ENCODE measurements at places on chromosomes 6 and 20. TPM values are rescaled to one million over a fixed set of nuclear protein-coding genes. Genes with fewer than 3 reads are reported as not detected.

- H3K27me3 ChIP-seq, result no peaks in the 10 kb centered on the region
- peak within 1 kb of the TSS; percentile 27 for H3K4me3 ChIP-seq
Measured at GRCh38 chr6:116764961-116765841, at the start of gene FAM162B. TSS of gene FAM162B (minus strand) at chr6:116765719. CDS start at chr6:116765576, 143 bp downstream.

Gene PSMA7
- polyA plus RNA-seq, result 235 TPM

Gene BTN1A1
- polyA plus RNA-seq, result not detected

DNA sequence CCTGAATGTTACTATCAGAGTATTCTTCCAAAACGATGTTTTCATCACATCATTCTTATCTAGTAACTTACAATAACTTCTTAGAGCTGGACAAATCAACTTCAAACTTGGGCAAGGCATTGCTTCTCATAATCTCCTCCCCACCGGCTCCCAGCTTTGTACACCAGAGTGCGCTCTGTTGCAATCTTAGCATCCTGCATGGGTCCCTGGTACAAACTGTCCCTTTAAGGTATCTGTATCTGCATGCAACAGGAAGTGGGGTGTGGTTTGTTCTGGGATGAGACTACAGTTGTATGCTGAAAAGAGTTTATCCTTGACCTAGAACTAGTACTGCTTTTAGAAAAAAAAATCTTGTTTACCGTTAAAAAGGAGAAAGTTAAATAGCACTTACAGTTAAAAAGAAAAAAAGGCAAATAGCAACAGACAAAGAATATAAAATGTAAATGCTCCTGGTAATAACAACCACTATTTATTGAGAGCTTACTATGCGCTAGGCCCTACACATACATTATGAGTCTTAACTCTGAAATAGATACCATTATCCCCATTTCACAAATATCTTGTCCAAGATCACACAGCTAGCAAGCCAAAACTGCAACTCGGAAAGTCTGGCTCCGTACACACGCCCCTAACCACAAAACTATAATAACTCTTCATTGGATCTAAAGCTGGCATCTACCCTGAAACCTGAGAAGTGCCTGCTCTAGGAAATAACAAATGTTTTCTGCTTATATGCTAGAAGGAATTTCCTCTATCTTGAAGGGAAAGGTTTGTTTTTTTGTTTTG lies 9.8 kb upstream of the HECA start:
- H3K4me1 ChIP-seq, result peaks cover 2% of the 10 kb centered on the region
- H3K27ac ChIP-seq, result no peak overlapping the region
- no peak overlapping the region for H3K4me3 ChIP-seq
- peak; percentile 69 for DNase-seq
- H3K27me3 ChIP-seq, result no peaks in the 10 kb centered on the region
- no peaks in the 10 kb centered on the region for H3K36me3 ChIP-seq

DNA sequence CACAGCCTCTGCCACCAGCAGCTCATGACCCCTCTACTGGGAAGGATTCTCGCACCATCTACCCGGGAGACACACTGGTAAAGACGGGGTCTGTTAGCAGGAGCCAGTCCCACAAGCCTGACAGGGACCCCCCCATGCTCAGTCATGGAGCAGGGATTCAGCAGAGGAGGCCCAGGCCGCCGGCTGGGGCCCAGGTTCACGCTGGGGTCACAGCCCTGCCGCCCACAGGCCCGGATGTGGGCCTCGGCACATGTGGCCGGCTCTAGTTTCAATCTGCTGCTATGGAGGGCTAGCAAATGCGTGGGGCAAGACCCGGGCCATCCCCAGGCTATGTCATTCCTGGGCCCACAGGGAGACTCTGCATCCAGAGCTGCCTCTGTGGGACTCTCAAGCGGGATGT lies 25.1 kb downstream of the PXDC1 start:
- no peaks in the 10 kb centered on the region for H3K36me3 ChIP-seq
- H3K4me1 ChIP-seq, result peaks cover 3% of the 10 kb centered on the region
- DNase-seq, result no peak
- no peaks in the 10 kb centered on the region for H3K27me3 ChIP-seq

- no peak overlapping the region for H3K4me3 ChIP-seq
- DNase-seq, result no peak
- H3K4me1 ChIP-seq, result peaks cover 17% of the 10 kb centered on the region
- H3K27me3 ChIP-seq, result no peaks in the 10 kb centered on the region
- H3K27ac ChIP-seq, result no peak overlapping the region
Measured at GRCh38 chr6:13141387-13141786, 186.9 kb downstream of the TBC1D7 start.

Gene EDN1
- polyA plus RNA-seq, result 10.7 TPM

- no peaks in the 10 kb centered on the region for H3K36me3 ChIP-seq
- H3K27me3 ChIP-seq, result no peaks in the 10 kb centered on the region
- no peak overlapping the region for H3K27ac ChIP-seq
- no peak overlapping the region for H3K4me3 ChIP-seq
Measured at GRCh38 chr6:70684794-70685493, 17.3 kb downstream of the SMAP1 start.

Gene KCNG1
- polyA plus RNA-seq, result 0.10 TPM

GRCh38 chr20:3021327-3021726 lies 22.1 kb upstream of the GNRH2 start:
- no peak for DNase-seq
- H3K27me3 ChIP-seq, result no peaks in the 10 kb centered on the region
- no peaks in the 10 kb centered on the region for H3K4me1 ChIP-seq
- no peak overlapping the region for H3K27ac ChIP-seq

Gene MAP3K7
- 10.3 TPM for polyA plus RNA-seq

DNA sequence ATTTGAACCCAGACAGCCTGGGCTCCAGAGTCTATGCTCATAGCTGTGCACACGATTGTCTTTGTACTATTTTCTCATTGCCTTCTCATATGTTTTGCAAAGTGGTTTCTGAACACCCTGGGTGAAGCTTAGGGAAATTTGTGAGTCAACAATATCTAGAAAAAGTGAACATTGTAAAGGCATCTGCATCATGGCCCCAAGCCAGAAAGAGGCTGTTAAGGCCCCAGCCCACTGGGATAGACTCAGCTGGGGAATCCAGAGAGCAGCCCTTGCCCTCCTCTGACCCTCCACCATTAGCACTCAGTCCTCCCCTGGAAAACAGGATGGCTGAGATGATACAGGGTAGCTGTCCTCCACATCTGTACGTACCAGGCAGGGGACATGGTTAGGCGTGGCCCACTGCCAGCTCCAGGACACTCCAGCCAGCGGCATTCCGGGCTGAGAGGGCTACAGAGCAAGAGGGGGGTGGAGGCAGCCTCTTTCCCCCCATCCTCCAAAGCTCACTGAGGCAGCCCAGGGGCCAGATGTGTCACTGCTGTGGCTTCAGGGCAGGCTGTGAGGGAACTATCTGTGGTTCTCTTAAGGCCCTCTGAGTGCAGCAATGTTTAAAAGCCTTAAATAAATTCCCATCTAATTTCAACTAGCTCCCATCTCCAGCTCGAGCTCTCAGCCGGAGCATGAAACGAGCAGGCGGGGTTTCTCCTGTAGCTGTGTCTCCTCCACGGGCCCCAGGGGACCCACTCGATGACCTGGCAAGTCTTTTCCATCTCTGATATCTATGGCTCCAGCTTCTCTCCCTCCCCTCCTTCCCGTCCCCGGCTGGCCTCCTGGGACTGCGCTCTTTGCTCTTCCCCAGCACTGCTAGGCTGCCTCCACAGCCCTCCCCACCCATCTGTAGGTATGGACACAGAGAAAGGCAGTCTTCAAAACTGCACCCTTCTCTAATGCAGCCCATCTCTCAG lies 209.4 kb upstream of the LRFN2 start:
- no peak overlapping the region for H3K4me3 ChIP-seq
- no peak for DNase-seq
- no peaks in the 10 kb centered on the region for H3K27me3 ChIP-seq
- H3K27ac ChIP-seq, result no peak overlapping the region
- H3K36me3 ChIP-seq, result no peaks in the 10 kb centered on the region

DNA sequence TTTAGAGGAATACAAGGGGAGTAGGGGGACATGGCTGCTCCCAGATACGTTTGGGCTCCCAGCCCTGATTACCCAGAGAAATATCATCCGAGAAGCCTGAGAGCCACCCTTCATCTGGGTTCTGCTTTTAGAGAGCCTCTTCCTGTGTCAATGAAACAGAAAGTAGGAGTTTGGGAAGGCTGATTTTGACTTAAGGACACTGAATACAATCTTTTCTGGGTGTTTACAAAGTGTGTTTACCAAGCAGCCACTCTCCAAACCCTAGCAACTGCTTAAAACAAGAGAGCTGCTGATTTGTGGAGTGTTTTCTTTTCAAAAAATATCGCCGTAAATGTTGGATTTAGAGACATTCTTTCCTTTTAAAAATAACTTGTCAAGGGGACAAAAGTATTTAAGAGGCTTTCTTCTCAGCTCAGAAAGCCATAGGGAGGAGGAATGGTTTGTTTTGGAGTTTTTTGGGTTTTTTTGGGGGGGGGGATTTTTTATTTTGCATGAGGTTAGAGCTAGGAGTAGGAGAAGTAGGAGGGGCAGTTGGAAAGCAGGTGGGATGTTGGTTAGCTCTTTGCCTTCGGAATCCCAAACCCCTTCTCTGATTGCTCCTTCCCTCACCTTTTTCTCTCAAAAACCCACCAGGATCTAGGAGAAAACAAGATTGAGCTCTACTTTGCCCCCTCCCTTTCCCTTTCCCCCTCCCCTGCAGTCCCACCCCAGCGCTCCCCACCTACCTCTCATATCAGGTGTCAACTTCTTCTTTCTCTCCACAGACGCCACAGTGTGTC lies 12.4 kb downstream of the MAFB start:
- no peaks in the 10 kb centered on the region for H3K27me3 ChIP-seq
- no peaks in the 10 kb centered on the region for H3K36me3 ChIP-seq
- H3K4me3 ChIP-seq, result no peak overlapping the region
- no peaks in the 10 kb centered on the region for H3K4me1 ChIP-seq

Gene RIMS4
- 2.3 TPM for polyA plus RNA-seq
